ENCODE measurements at places on chromosomes 11 and 22.

GRCh38 chr22:20606784-20607128 lies 99.3 kb downstream of the MED15 start:
- no peak for DNase-seq

- DNase-seq = no peak
These were observed 39.1 kb downstream of the MED15 start for GRCh38 chr22:20546541-20546950.

- no peak for DNase-seq
These were observed 54.4 kb upstream of the DRD2 start for GRCh38 chr11:113529606-113530005.

DNA sequence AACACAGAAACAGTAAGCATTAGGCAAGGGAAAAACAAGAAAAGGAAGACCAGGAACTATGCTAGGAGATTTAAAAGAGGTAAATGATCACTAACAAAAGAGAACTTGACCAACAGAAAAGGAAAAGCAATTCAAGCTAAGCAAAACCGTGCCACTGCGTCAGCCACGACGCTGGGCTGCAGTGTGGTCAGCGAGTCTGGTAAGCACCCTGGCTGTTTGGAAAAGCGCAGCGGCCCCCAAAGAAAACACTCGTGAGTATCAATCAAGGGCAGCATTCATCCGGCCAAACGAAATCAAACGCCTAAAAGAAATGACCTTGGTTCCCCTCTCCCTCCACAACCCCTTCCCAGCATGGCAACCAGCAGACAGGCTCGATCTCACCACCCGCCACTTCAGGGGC lies 28.8 kb downstream of the PACSIN2 start:
- DNase-seq = no peak

- no peak for DNase-seq
These were observed 14.0 kb downstream of the GRAMD1B start for GRCh38 chr11:123443851-123444623.

DNA sequence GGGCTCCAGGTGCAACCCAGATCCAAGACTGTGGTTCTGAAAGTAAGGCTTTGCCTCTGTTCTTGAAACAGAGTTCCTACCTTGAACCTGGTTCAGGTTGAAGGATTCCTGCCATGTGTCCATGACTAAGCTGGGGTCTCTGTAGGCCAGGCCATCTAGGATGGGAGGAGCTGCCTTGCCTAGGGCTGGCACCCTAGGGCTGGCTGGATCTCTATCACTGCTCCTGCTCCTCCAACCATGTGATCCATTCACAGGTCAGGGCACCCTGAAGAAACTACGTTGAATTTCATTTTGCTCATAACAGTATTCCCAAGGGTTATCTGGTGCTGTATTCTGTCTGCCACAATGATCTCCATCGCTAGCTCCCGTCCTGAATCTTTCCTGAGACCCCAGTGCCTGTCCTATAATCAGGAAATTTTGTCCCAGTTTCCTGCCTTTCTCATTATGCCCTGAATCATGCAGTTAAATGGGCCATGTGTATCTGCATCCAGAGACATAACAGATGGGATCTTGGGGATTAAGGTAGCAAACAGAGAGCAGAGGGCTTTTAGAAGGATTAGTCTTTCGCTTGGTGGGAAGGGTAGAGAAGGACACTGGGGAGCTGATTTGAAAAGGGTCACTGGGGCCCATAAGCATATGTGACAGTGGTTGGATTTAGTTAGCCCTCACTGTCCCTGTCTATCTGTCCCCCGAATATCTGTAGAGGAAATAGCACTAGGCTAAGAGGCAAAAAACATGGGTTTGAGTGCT lies 98.2 kb upstream of the MTMR2 start:
- no peak for DNase-seq

GRCh38 chr22:50545522-50546325 lies at the start of gene KLHDC7B:
Gene KLHDC7B, plus strand, starts transcription at chr22:50545899. Its CDS starts 345 bp downstream, at chr22:50546244.
- DNase-seq = no peak

DNA sequence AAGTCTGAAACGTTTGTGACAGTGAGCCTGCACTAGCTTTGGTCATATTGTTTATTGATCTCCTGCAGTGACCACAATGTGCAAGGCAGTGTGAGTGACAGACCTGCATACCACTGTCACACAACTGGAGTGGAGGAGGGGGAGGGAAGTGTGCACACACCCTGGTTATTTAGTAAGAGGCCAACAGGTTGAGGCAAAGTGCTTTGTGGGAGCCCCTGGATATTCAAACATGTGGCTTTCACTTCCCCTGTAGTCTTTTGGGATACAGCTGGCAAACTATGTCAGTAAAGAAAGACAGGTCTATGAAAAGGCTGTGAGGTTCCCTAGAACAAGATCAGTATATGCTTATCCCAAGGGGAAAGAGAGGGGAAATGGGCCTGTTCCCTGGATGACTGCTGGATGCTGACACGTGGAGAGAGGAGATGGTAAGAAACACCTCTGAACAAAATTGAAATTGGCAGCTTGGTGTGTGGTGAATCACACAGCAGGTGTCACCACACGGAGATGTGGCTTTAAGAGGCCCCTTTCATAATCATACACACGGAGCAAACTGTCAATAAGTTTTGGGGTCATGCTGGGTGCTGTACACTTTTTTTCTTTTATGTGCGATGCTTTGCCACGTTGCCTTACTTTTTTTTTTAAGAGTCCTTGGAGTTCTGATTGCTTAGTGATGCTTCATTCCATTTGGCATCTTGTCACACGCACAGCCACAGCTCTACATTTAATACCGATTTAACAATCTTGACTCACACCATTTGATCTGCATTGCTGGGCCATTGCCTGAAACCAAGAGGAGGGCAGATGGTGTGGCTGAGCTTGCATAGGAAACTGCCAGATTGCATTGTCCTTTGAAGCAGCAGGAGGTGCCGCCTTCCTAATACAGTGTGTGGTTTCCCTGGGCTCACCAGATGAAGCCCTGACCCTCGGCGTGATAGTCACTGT lies 11.3 kb downstream of the OSBP2 start:
- DNase-seq = no peak

- DNase-seq = peak; percentile 46
These were observed 892 bp downstream of the GDPD5 start for GRCh38 chr11:75524665-75525432.

- DNase-seq = no peak
These were observed 5.6 kb upstream of the TMA7B start for GRCh38 chr22:39954584-39955055.

GRCh38 chr11:93929407-93929806 lies 79.0 kb upstream of the VSTM5 start:
- no peak for DNase-seq

- DNase-seq = no peak
These were observed 5.2 kb downstream of the TMEM134 start for GRCh38 chr11:67463680-67464410.

GRCh38 chr11:49995565-49995964 lies 13.2 kb upstream of the OR4C12 start:
- peak; percentile 86 for DNase-seq

DNA sequence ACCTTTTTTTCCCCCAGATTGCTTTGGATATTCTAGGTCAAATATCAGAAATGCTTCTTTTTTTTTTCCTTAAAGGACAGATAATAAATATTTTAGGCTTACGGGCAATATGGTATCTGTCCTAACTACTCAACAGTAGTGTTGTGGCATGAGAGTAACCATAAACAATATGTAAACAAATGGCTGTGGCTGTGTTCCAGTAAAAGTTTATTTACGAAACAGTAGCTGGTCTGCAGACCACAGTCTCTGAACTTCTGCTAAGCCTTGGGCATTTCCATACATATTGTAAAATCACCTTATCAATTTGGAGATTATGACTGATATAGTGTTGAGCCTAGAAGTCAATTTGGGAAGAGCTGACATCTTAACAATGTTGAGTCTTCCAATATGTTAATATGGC lies 139.0 kb upstream of the PITPNB start:
- DNase-seq = no peak

DNA sequence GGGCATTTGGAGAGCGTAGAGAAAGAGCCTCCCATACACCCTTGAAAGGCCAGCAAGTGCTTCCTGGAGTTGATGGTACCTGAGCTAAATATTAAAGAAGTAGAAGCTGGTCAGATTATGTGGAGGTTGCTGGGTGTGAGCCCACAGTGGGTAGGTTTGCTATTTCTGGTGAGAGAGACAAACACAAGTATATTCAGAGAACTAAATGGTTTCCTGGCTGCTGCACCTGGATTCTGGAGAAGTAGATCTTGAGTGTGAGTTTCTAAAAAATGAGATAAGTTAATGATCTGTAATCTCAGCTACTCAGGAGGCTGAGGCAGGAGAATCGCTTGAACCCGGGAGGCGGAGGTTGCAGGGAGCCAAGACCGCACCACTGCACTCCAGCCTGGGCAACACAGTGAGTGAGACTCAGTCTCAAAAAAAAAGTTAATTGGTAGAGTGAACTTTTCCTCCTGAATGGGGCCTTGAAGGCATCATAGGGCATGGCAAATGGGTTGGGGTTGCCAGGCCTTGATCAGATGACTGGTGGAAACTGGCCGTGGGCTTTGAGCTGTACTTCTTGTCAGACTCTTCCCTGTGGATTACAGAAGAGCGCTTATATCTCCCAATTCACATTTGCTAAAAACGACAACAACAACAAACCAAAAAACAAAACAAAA lies 75.8 kb downstream of the ADAMTS15 start:
- DNase-seq = no peak
